ENCODE measurements at places on chromosomes 2 and 18.

DNA sequence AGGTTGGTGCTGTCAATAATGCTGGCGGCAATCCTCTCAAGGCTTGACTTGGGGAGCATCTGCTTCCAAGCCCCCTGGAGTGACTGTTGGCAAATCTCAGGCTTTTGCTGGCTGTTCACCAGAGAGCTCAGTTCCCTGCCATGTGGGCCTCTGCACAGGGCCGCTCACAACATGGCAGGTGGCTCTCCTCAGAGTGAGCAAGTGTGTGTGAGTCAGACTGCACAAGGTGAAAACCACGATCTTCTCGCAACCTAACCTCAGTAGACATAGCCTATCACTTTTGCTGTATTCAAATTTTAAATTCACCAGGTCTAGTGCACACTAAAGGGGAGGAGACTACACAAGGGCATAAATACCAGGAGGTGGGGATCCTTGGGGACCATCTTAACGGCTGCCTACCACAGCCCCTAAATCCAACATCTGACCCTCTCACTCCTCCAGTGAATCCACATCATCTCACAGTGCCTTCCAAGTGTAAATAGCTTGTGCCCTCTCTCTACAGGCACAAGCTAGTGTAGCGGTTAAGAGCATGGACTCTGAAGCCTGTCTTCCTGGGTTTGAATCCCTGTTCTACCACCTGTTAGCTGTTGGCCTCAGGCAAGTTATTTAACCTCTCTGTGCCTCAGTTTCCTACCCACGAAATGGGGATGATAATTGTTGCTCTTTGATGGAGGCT is 187.7 kb upstream of the CXCR4 start:
- DNase-seq: no peak

DNA sequence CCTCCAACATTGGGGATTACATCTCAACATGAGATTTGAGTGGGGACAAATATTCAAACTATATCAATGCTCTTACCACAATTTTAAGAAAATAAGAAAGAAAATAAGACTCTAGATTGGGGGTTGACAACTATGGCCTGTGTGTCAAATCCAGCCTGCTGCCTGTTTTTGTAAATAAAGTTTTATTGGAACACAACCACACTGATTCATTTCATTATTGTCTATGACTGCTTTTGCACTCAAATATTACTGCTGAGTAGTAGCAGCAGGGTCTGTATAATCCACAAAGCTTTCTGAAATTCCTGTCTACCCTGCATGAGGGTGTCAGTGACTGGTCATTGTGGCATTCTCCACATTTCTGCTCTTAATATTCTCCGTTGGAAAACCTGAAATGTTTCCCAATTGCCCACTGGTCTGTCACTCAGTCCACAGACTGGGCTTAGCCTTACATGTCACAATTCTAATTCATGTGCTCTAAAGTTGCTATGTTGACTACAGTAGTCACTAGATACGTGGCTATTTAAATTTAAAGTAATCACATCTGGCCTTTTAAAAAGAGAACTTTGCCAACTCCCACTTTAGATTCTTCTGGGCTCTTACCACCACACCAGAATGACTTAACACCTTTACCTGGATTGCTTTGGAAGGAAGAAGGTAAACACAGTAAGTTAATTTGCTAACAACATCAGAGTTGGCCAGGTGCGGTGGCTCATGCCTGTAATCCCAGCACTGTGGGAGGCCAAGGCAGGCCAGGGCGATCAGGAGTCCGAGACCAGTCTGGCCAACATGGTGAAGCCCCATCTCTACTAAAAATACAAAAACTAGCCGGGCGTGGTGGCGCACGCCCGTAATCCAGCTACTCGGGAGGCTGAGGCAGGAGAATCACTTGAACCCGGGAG is 86.9 kb downstream of the CLHC1 start:
- DNase-seq: no peak

GRCh38 chr2:196143730-196144131 is 27.6 kb downstream of the STK17B start:
- no peak for DNase-seq

- no peak for DNase-seq
Measured at GRCh38 chr18:25111377-25112288, 240.3 kb downstream of the ZNF521 start.

- DNase-seq: no peak
Measured at GRCh38 chr18:24534271-24534670, 73.8 kb downstream of the HRH4 start.

DNA sequence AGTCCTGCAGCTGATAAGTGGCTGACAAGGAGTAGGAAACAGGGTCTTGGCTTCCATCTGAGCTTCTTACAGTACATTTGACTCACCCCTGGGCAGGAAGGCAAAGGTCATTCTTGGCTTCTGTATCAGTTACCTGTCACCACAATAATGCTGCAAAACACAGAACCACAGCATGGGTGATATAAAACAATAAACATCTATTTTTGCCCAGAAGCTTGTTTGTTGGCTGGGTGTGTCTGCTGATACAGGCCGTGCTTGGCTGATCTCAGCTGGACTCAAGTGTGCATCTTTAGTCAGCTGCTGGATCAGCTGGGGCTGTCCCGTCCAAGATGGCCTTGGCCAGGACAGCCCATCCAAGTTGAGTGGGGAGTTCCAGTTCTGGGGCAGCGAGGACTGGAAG is 34.7 kb downstream of the ONECUT2 start:
- DNase-seq: no peak

DNA sequence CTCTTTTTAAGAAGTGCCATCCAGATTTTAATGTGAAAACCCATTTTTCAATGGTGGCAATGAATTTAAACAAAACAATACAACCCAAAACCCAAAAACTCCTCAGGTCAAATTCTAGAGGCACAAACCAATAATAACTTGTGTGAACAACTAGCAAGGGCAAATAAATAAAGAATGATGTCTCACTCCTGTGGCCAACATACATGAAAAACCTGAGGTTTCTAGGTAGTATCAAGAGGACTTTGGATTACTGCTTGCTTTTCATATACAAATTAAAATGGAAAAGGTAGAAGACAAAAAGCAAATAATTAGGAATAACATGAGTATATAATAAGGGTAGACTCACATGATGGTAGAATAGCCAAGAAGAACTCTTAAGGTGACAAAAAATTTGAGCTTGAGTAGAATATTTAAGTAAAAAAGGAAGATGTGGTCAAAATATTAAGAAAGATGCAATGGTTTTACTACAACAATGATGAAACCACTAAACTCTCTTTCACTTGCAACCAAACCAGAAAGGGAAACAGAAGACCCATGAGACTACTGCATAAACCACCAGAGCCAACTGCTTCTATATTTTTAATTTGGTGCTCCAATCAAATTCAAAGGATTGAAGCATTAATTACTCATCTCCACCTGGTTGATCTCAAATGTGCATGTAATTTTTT is 53.5 kb downstream of the DARS1 start:
- no peak for DNase-seq

GRCh38 chr2:106143495-106144215 is 50.4 kb downstream of the UXS1 start:
- DNase-seq: no peak

DNA sequence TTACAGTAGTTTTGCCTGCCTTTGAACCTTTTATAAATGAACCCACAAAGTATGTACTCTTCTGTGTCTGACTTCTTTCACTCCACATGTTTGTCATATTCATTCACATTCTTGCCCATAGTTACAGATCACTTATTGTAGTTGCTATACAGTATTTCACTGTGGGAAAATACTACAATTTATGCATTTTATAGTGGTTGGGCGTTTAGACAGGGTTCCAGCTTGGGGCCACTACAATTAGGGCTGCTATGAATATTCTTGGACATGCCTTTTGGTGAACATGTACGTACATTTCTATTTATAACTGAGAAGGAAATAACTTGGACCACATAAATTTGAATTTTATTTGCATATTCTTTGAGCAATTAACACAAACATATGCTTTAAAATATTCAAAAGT is 15.4 kb upstream of the PMAIP1 start:
- no peak for DNase-seq

- no peak for DNase-seq
Measured at GRCh38 chr2:45627911-45628310, 16.8 kb upstream of the SRBD1 start.

GRCh38 chr2:217048730-217049129 is 188.9 kb upstream of the TNP1 start:
- DNase-seq: no peak

DNA sequence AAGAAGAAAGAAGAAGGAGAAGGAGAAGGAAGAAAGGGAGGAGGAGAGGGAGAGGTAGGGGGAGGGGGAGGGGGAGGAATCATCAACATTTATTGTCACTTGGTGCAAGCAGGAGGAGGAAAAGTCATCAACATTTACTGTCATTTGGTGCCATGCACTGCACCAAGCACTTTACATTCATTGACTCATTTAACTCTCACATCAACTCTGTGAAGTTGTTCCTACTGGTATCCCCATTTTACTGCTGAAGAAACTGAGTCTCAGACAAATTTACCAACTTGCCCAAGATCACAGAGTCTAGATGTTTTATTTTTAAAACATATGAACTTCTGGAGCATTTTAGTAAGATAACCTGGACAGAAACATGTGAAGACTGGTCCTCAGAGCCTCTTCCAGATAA is 46.7 kb upstream of the NEB start:
- no peak for DNase-seq

DNA sequence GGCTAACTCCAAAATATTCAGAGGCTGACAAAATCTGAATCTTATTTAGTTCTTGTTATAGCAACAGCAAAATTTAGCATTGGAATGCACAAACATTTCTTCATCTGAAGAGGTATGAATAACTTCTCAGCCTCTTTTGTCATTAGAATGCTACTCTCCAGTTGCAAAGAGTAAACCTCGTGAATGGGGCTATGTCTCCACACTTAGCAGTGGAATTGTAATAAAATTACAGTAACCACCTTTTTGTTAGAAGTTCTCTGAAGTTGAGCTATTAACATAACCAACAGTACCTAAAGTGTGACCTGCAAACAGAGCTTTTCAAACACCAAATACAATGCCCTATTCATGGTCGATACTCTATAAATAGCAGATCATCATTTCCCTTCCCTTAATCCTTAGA is 50.2 kb upstream of the GALNT3 start:
- no peak for DNase-seq

- DNase-seq: no peak
Measured at GRCh38 chr2:29374823-29375222, 259.6 kb downstream of the CLIP4 start.

DNA sequence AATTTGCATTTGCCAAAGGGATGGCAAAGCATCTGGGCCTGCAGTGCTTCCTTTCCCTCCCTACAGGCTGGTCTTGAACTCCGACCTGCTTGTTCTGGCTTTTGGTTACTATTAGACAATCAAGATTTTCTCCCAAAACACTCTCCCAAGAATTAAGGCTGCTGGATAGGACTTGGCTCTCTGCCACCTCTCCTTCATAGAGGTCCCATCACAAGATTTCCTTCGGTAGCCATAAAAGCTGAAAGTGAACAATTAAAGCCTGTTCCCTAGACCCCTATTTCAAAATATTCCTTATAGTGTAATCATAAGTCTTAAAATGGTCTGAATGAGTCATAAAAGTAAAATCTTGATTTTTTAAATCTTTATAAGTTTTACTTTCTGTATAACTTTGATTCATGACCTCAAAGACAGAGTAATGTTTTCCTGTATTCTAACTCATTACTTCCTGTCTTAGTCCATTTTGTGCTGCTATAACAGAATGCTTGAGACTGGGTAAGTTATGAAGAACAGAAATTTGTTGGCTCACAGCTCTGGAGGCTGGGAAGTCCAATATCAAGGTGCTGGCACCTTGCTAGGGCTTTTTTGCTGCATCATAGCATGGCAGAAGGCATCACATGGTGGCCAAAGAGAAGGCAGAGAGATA is 37.8 kb upstream of the TNP1 start:
- DNase-seq: no peak

- no peak for DNase-seq
Measured at GRCh38 chr18:73164430-73164829, 296.6 kb upstream of the NETO1 start.

DNA sequence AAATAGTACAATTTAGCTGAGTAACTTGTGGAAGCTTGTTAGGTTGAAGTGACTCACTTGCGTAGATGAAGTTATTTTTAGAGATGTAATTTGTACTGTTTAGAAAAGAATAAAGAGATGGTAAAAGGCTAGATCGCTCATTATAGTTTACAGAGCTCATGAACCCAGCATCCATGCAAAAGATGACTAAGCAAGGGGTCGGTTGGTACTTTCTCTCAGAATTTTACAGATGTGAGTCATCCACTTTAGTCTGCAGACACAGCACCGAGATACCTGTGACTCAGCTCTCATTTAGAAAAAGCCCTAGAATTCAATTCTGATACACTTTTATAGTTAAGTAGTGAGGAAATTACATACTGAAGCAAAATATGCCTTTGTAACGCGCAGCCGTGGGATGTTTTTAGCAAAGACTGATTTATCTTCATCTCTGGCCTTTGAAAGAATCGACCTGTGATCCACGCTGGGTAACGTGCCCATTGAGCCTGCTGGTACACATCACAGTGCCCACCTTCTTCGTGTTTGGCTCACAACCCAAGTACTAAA is 116.5 kb upstream of the FOSL2 start:
- DNase-seq: no peak

DNA sequence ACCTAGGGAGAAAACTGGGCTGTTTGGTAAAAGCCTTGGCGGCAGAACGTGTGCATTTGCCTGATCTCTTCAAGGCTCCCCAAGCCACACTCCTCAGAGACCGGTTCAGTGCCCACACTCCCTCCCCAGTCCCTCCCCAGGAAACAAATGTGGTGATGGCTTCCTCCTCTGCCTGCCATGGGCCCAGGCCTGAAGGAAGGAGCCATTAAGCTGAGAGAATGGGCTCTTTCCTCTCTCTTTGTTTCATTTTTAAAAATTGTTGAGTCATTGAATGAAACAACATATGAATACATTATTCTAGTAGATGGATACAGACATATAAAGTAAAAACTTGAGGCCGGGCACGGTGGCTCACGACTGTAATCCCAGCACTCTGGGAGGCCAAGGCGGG is 50.6 kb upstream of the YWHAQ start:
- DNase-seq: no peak

- DNase-seq: no peak
Measured at GRCh38 chr2:204950695-204951346, 405.5 kb downstream of the PARD3B start.

DNA sequence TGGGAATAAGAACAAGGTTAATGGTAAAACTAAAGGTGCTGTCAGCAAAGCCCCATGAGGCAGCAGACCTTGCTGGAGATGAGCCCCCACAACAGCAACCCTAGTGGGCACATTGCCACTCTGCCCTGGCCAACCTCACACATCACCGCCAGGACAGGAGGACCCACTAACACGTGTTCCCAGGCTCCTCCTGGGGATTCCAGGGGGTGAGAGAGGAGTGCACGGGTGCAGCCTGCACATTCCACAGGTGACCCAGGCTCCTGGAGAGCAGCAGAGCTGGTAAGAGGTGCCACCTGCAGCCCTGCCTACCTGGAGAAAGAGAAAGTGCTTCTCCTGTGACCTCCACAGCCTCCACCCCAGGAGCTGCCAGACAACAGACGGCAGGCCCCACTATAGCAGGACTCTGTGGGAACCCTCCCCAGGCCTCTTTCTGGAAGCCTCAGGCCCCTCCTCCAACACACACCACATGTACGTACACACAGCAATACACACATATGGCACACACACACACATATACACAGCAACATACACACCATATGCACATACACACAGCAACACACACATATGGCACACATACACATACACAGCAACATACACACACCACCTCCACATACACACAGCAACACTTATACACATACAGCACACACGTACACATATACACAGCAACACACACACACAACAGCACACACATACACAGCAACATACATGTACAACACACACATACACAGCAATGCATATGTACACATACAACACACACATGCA is 187.1 kb downstream of the GLI2 start:
- no peak for DNase-seq

Data from stimulated activated naive CD4-positive, alpha-beta T cell (primary cell).